ENCODE measurements at places on chromosomes 7 and 10.

GRCh38 chr7:138077809-138078208 lies 1.6 kb downstream of the AKR1D1 start:
- no peak for DNase-seq

- DNase-seq = no peak
These were observed 142.9 kb downstream of the NOC3L start for GRCh38 chr10:94219829-94220228.

DNA sequence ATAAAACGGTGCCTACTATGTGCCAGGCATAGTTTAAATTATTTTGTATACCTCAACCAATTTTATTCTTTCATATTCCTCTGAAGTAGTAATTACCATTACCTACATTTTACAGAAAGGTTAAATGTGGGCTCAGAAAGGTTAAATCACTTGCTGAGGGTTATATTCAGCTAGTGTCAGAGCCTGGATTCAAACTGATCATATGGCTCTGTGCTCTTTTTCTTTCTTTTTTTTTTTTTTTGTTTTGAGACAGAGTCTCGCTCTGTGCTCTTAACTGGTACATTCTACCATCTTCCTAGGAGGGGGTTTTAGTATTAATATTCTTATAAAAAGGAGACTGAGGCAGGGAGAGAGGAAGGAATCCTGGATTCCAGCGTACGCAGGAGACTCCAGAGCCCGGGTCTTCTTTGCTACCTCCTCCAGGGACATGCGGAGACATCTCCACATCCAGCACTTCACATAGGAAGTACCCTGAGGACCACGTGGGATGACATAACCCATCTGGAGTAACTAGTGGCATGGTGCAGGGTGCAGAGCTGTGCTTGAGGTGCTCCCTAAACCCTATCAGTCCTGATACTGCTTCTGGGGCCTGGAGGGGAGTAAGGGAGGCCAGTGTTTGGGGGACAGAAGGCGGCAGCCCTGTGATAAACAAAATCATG lies 29.6 kb upstream of the ATXN7L1 start:
- DNase-seq = no peak

DNA sequence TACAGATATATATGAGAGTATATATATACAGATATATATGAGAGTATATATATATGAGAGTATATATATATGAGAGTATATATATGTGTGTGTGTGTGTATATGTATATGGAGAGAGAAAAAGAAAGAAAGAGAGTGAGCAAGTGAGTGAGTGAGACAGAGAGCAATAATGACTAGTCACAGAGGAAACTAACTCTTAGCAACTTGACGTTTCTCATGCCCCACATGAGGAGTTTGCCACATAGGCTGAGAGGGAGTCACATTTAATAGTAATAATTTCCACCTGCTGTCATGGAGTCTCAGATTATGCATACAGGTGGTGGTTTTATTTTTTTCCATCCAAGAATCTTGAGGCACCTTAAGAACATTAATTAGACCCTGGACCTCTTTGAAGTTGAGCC lies 199.9 kb downstream of the GATA3 start:
- no peak for DNase-seq

GRCh38 chr10:75612904-75613684 lies 181.7 kb downstream of the LRMDA start:
- DNase-seq = no peak

GRCh38 chr10:124586142-124586541 lies 124.5 kb downstream of the LHPP start:
- no peak for DNase-seq

GRCh38 chr7:5689716-5690115 lies 91.7 kb downstream of the RNF216 start:
- DNase-seq = no peak

DNA sequence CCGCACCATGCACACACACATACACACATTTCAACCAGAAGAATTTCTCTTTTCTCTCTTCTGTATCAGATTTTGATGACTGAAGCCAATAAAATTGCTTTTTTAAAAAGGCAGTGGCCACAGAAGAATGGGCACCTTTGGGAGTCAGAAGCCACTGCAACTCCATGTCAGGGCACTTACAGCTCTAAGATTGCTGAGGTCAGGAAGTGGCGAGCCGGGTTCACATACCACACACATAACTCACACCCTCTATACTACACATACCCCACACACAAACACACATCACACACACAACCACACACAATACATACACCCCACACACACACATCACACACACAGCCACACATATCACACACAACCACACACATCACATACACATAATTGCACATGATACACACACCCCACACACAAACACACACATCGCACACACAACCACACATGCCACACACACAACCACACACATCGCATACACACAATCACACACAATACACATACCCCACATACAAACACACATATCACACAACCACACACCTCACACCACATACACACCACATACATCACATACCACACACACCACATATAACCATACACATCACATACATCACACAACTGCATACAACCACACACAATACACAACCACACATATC lies 31.2 kb downstream of the GPRIN2 start:
- no peak for DNase-seq

DNA sequence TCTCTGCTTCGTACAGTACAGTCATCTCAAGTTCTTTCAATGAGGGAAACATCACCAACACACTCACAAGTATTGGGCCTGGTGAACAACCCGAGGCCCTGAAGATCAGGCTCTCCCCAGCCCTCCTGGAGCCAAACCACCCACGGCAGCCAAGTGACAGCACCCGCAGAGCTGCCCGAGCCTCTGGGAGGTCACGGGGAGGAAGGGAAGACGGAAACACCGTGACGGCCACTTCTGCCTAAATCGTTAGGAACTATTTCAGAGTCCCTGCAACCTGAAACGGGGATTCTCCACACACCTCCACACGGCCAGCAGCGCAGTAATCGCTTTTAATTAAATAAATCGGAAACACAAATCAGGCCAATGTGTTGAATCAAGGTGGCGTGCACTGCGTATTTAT lies 222.6 kb downstream of the MAD1L1 start:
- DNase-seq = no peak

DNA sequence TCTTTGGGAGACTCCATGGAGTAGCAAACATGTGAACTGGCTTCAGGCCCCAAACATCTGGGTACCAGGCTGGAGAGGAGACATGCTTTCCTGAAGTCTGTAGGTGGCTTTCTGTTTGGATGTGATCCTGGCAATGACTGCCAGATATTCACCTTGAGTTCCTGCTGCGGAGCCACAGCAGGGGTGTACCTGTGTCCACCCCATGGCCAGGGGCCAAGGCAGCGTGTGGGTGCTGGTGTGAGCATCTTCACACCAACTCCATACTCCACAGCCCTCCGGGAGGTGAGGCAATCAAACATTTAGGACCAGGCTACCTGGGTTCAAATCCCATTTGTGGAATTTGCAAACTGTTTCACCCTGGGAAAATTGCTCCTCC lies 113.0 kb downstream of the ADCY1 start:
- no peak for DNase-seq

- no peak for DNase-seq
These were observed 23.1 kb downstream of the PIK3CG start for GRCh38 chr7:106888204-106888603.

GRCh38 chr10:66924674-66925345 lies 1.0 kb upstream of the LRRTM3 start:
- DNase-seq = no peak

DNA sequence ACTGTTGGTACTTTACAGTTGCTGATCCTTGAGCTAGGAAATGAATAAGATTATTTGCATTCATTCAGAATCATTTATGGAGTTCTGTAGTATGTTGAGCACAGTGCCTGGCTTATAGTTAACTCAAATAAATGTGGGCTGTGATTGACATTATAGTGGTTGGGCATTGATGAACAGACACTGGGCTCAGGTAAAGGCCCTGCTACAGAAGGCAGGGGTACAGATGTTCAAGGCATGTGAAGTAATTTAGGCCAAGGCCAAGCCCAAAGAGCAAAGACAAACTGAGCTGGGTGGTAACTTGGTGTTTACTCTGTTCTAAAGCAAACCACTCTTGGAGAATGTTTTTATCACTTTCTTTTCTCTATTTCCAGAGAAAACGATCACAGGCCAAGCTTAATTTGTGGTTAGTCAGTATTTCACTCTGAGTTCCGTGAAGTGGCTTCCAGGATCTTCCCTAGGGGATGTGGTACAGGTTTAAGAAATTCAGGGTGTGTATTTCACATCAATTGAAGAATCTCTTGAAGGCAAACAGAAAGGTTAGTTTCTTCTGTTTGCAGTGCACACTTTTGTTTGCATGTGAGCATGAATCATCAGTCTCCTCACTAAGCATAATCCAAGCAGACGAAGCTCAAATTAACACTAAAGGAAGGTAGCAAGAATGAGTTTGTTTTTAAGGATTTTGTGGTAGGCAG lies 113.9 kb upstream of the PRR15 start:
- DNase-seq = no peak

DNA sequence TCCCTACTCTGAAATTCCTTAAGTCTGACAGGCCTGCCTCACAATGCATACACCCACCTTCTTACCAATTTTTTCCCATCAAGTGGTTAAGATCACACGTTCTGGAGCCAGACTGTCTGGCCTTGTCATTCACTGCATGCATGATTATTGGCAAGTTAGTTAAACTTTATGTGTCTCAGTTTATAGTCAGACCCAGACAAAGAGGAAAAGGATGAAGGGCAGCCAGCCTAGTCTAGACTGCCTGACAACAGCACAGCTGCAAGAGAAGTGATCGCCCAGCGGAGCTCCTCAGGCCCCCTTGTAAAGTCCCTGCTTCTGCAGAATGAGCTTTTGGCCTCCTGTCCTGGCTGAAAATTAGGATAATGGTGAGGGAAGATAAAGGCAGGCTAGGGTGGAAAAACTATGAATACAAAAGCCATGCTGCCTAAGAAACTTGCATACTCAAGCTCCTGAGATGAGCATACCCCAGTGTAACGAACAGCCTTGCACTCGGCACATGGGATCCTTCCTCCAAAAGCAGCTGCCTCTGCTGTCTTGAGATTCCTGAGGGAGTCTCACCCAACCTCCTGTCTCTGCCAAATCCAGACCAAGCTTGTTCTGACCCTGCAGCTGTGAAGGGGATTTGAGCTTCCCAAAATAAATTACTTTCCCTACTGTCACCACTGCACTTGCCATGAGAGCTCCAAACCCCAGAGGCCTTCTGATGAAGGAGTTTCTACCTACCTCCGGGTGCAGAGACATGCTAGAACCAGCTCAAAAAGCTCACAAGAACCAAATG lies 26.7 kb upstream of the MRLN start:
- no peak for DNase-seq

DNA sequence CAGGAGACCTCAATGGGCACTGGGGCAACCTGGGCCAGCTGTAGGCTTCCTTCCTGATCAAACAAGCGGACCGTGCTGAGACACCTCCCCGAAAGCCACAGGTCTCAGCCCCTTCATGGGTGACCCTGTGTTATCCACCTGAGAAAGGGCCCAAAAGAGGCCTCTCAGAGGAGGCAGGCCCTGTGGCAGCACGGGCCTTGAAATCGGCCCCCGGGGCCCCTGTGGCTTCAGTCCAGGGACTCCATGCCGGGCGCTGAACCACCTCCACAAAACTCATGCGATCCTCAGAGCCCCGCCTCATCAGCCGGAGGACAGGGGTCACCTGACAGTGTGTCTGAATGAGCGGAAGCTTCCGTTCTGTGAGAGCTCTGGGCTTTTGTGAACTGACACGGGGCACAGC lies 307.1 kb downstream of the PAXIP1 start:
- no peak for DNase-seq

GRCh38 chr7:137873524-137873923 lies 26.8 kb upstream of the DGKI start:
- DNase-seq = no peak

Measured in stimulated activated CD8-positive, alpha-beta memory T cell treated with anti-CD3 and anti-CD28 coated beads, Interleukin-15, amount 100 ng/mL, for 4 hours (primary cell).